NCI-H1436 (cell line): ENCODE measurements at places on chromosomes 2 and 18.

DNA sequence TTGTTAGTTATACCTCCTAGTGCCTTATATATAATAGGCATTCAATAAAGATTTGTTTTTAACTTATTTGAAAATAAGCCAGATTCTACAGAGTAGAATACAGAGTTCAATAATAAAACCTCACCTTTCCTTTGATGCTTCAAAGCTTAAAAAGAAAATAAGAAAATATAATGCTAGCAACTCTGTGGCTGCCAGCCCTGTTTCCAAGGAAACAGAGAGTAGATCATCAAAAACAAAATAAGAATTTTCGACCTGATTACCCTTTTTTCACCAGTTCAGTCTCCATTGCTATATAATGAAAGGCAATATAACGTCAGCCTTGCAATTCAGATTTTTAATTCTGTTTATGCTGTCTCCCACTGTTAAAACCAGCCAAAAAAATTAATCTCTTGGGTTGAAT is 8.9 kb upstream of the PGAP1 start:
- DNase-seq: no peak

DNA sequence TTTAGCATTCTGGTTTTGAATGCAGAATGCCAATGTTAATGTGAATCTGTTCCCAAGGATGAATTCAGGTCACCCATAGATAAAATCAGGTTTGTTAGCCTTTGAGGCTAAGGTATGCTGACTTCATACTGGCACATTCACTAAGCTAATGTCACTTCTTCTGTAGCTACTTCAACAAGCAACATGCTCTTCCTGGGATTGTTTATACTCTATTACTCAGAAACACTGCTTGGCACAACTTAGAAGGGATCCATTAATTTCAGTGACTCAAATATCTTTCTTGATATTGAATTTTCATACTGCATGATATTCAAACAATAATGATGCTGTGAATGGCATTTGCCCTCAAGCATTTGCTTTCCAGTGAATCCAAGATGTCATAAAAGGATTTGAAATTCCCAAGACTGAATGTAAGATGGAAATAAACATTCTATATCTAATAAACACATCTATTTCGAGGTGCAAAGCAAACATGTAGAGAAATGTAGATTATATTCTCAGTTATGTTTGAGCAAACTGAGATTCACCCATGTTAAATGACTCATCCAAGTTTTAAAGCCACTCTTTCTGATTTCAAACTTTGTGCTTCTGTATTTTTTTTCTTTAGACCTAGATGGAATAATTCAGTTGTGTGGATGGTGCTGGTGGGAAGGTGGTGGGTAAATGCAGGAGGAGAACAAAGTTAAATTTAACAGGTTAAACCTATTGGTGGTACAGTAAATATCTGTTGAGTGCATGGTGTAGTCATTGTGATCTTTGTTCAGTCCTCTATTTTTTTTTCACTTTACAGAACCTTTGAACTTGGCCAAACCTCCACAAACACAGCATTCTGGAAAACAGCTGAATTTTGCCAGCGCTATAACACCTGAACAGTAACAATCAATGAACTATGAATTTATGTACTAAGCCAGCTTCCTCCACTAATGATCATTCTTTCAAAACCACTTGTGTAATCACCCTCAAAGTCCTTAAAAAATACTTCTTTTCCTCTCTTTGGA is 162.1 kb upstream of the XIRP2 start:
- DNase-seq: no peak

GRCh38 chr18:48802543-48803290 is 148.0 kb downstream of the SMAD7 start:
- no peak for DNase-seq

DNA sequence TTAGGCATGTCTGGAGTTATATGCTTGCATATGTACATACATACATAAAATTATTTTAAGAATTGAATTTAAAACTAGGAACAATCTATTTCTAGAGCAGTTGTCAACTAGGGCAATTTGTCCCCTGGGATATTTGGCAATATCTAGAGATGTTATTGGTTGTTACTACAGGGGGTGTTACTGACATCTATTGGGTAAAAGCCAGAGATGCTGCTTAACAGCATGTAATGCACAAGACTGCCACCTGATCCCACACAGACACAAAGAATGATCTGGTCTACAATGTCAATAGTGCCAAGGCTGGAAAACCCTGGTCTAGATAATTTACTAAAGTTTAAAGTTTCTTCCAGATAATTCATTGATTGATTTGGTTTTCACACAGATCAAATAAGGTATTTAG is 185.3 kb downstream of the NYAP2 start:
- DNase-seq: peak; percentile 55

DNA sequence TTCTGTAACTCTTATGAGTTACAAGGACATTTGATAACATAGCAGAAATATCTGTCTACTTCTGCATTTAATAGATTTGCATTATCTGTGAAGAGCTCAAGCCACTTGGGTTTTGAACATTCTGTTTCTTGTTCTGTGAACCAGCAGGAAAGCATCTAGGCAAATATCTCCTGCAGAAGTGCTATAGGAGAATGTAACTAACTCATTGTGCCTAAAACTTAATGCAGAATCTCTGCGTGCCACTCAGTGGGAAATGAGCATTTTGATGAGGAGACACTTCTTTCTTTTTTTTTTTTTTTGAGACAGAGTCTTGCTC is 63.5 kb downstream of the MYOM1 start:
- DNase-seq: no peak

DNA sequence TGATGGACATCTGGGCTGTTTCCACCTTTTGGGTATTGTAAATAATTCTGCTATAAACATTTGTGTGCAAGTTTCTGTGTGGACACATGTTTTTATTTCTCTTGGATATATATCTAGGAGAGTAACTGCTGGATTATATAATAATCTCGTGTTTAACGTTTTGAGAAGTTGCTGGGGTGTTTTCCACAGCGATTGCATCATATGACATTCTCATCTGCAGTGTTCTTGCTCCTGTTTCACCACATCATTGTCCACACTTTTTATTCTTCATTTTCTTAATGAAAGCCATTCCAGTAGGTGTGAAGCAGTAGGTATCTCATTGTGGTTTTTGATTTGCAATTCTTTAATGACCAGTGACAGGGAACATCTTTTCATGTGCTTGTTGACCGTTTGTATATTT is 56.9 kb upstream of the ALKAL2 start:
- no peak for DNase-seq

GRCh38 chr2:175872721-175873120 is 129.3 kb downstream of the LNPK start:
- DNase-seq: no peak

DNA sequence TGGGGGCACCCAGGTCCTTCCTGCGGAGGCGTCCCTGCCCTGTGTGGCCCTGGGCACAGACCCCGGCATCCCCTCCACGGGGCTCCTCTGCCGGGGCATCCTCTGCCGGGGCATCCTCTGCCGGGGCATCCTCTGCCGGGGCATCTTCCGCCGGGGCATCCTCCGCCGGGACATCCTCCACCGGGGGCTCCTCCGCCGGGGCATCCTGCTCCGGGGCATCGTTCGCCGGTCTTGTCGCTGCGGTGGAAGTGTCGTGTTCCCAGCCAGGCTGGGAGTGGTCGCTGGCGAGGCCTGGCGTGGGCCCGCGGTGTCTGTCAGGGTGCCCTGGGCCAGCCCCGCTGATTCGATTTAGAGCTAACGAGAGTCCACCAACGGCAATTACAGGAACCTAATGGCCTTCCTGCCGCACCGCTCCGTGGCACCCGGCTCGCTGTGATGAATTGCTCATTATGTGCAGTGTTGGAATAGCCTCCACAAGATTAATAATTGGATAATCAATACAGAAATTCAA is 115.1 kb downstream of the NFATC1 start:
- no peak for DNase-seq

DNA sequence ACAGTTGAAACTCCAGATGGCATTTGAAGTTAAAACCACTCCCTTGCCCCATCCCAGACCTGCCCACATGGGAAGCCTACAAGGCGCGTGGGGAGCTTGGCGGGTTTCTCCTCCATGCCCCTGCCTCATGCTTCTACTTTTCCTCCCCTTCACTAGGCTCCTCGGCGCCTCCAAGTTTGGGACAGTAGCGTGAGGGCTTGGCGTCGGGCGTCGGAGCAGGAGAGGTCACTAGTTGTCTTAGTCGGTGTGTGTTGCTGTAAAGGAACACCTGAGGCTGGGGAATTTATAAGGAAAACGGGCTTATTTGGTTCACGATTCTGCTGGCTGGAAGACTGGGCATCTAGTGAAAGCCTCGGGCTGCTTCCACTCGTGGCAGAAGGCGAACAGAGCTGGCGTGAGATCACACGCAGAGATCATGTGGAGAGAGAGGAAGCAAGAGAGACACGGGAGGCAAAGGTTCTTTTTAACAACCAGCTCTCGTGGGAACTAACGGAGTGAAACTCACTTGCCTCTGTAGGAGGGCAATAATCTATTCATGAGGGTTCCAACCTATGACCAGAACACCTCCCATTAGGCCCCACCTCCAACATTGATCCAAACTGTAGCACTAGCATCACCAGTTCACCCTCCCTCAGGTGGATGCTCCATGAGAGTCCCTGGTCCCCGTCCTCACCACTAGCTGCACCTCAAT is 25.3 kb downstream of the ITM2C start:
- DNase-seq: no peak

GRCh38 chr2:233448220-233448559 is 93.9 kb downstream of the DGKD start:
- no peak for DNase-seq

GRCh38 chr2:213057977-213058376 is 93.4 kb downstream of the IKZF2 start:
- no peak for DNase-seq

DNA sequence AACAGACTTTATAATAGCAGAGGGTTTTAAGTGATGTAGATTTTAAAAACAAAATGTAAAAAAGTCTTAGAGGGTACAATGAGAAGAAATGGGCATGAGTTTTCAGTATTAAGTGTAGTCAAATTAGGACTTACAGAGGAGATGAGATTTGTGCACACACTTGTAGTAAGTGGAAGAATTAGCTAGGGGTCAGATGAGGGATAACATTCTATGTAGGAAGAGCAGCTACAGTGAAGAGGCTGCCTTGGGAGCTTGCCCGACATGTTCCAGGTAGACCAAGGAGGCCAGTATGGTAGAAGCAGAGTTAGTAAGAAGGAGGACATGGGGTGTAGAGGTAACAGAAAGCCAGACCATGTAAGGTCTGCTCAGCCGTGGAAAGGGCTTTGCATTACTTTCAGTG is 189.2 kb upstream of the DSEL start:
- no peak for DNase-seq

DNA sequence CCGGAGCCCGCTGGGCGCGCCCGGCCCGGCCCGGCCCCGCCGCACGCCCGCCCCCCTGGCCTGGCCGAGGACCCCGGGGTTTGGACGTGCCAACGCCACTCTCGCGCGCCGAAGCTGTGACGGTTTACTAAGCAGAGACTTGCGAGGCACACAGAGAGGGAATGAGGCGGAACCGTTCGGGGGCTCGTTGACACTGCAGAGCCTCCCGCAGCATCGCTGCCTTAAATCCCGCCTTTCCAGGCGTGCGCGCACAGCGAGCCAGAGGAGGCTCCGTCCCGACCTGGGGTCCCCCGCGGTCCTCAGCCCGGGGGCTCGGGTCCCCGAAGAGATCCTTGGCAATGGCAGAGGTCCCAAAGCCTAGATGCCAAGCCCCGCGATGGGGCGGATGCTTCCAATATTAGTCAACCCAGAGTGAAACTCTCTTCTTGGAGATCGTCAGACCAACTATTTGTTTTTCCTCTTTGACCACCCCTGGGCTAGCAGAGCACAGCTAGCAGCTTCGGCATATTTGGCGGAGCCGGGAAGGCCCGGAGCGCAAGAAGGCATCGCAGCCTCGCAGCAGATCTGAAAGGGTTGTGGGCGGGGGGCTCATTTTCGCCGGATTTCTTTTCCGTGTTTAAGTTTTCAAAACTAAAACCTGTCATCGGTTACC is at the start of gene ZNF385B:
Gene ZNF385B (minus strand): TSS at position 197 of the 652 bp plus-strand sequence.
- peak; percentile 9 for DNase-seq

- DNase-seq: no peak
These were observed 480.2 kb upstream of the CHST9 start for GRCh38 chr18:27665264-27665799.

GRCh38 chr2:176484838-176485237 is 215.6 kb downstream of the MTX2 start:
- no peak for DNase-seq

DNA sequence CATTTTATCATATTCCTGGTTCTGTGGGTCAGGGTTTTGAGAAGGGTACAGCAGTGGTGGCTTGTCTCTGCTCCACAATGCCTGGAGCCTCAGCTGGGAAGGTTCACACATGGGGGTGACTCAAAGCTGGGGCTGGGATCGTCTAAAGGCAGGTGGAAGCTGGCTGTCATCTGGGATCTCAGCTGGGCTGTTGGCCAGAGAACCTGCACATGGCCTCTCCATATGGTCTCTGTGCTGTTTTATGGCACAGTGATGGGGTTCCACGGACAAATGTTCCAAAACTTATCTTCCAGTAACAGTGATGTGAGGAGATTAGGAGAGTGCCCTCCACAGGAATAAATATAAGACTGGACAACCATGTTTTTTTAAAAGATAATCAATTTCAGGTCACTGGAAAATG is 191.4 kb downstream of the SS18 start:
- no peak for DNase-seq

DNA sequence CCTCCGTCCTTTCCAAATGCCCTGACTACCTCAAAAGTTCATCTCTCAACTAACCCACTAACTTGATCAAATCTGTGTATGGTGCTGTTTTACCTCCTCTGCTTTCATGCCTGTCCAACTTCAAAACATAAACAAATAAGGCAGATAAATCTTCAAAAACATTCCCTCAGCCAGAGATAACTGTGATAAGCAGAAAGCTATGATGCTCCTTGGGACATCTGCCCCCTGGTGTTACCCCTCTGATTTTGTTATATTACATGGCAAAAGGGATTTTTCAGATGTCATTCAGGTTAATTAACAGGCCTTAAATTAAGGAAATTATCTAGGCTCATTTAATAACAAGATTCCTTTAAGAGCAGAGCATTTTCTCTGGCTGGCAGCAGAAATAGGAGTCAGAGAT is 810.8 kb upstream of the CHAC2 start:
- no peak for DNase-seq

- no peak for DNase-seq
These were observed 153.8 kb upstream of the ACAA2 start for GRCh38 chr18:49967171-49967570.

- DNase-seq: no peak
These were observed 5.4 kb upstream of the CNDP1 start for GRCh38 chr18:74528913-74529312.

GRCh38 chr2:135783439-135783838 is 41.8 kb downstream of the UBXN4 start:
- no peak for DNase-seq

DNA sequence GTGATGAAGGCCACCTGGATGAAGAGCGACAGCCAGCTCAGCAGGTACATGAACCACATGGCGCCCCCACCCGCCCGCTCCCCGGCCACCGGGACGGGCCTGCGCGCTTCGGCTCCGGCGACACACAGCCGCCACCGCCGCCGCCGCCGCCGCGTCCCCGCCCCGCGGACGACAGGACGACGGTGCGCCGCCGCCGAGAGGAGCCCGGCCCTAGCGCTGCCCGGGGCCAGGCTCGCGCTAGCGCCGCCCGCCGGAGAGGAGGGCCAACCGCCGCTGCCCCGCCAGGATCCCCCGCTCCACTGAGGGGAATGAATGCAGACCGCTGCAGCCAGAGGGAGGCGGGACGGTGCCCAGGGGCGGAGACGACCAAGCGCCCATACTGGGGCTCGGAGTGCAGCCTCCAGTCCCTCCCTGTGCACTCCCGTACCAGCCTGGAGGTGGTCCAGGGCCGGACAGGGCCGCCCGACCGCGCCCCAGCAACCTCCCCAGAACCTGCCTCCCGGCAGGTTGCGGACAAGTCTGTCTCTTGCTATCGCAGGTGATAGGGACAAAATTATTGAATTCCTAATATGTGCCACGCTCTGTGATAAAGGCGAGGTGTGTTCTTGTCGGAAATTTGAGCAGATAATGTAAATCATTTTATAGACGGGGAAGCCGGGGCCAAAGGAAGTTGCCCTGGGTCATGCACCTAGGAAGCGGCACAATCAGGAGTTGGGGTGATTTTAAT is at the start of gene TEX261:
Gene TEX261 (minus strand): TSS at position 175 of the 727 bp plus-strand sequence. CDS start 116 bp downstream, at position 59.
- peak; percentile 84 for DNase-seq
